ENCODE measurements at places on chromosomes 13 and 19.

DNA sequence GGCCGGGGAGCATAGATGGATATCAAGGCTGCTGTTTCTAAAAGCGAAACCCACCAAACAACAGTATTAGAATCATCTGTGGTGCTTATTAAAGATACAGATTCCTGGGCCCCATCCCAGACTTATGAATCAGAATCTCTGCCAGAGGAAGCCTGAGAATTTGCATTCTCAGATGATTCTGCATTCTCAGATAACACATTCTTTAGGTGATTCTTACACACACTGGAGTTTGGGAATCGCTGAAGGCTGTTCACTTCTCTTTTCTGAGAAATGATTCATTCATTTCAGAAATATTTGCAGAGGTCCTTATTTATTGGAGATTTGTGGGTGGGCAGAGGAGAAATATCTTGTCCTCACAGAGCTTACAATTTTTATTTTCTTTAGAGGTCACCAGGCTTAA, 24.4 kb downstream of the ALOX5AP start:
- no peak for DNase-seq

GRCh38 chr13:98923641-98924397, 54.0 kb downstream of the DOCK9 start:
- no peak for DNase-seq

- DNase-seq: no peak
These were observed 108.0 kb downstream of the DNAJC3 start for GRCh38 chr13:95784900-95785290.

DNA sequence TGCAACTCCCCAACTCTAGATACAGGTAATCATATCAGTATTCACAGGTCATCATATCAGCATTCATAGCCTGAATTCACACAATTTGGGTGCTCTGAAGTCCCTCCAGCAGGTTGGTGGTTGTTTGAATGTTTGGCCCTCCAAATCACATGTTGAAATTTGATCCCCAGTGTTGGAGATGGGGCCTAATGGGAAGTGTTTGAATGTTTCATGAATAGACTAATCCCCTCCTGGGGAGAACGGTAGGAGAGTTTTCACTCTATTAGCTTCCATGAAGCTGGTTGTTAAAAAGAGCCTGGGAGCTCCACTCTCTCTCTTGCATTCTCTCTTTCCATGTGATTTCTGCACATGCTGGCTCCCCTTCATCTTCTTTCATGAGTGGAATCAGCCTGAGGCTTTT, 288.6 kb upstream of the PCDH9 start:
- no peak for DNase-seq

- no peak for DNase-seq
These were observed 2.8 kb downstream of the SGTA start for GRCh38 chr19:2780284-2780683.

GRCh38 chr19:31943191-31943661, 402.2 kb upstream of the ZNF507 start:
- no peak for DNase-seq

- DNase-seq: peak; percentile 78
These were observed 29.4 kb upstream of the PTPRS start for GRCh38 chr19:5369962-5370367.

DNA sequence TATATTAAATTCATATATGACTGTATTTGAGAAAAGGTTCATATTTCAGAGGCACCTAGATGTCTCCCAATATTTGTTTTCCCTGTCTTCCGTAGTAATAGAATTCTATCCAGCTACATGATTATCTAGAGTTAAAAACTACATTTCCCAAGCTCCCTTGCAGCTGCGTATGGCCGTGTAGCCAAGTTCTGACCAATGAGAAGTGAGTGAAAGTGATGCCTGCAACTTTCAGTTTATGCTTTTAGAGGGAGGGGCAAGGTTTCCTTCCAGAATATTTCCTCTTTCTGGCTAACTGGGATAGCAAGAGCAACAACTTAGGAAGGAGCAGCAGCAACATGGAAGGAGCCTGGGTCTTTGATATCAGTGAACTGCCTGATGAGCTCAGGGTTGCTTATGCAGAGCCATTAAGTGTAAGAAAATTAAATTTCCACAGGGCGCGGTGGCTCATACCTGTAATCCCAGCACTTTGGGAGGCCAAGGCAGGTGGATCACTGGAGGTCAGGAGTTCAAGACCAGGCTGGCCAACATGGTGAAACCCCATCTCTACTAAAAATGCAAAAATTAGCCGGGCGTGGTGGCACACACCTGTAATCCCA, 23.2 kb upstream of the CYP2A13 start:
- DNase-seq: no peak

DNA sequence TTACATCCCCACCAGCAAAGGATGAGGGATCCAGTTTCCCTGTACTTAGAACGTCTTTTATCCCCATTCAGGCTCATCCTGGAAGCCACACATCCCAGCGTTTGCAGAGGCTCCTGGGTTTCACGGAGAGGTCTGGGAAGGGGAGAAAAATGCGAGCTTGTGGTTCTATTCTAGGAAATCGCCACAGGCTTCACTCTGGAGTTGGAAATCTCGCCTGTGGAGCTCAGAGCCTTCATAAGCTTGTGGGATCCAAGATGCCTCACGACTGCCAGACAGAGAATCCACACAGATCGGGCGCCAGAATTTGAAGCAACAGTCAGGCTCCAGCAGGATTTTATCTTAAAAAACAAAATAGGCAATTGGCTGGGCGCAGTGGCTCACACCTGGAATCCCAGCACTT, 157.9 kb downstream of the PTPRS start:
- no peak for DNase-seq
